HuH-7.5 (cell line): ENCODE measurements at places on chromosomes 7 and 10.
A peak's percentile ranks its signal among the peaks of the same experiment; 100 is the strongest.

DNA sequence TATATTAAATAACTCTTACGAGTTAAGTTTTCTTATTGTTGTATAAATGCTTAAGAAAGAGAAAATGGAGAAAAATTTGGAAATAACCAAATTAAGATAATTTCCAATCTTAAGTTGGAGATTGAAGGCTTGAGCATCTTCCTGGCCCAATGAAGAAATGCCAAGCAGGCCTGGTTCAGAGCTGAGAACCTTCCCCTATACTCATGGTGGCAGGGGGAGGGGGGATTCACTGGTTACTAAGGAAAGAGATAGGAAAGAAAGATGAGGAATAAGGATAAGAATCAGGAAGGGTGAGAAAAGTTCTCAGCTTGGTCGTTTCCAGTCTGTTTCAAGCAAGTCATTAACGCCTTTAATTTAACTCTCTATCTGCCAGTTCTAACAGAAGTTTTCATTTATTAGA, 166.2 kb downstream of the AVL9 start:
- DNase-seq: no peak

- no peak for DNase-seq
These were observed 139.8 kb upstream of the AOAH start for GRCh38 chr7:36863901-36864701.

- no peak for DNase-seq
These were observed 4.7 kb upstream of the ZNF775 start for GRCh38 chr7:150374472-150374871.

- DNase-seq: no peak
These were observed 268.7 kb downstream of the CELF2 start for GRCh38 chr10:11286261-11286852.

DNA sequence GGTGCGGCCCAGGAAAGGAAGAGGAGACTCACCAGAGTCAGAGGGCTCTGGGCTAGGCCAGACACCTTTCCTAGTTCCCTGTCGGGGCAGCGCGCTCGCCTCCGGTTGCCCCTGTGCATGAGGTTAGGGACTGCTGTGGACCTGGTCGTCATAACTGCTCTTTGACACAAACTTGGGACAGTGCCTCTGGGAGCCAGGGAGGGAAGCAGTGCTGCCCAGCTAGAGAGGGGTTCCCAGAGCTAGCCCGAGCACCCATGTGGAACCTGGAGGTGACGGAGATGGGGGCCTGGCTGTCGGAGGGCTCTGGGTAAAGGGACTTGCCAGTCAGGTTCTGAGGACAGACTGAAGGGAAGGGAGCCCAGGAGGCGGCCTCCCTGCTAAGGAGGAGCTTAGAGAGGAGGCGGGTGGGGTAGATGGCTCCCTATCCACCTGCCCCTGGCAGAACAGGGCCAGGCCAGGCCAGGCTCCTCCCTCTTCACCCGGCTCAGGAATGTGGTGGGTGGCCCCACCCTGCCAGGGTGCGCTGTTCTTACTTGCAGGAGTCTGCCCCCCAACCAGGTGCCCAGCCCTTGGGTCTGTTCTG, 29.7 kb downstream of the AGAP3 start:
- no peak for DNase-seq

DNA sequence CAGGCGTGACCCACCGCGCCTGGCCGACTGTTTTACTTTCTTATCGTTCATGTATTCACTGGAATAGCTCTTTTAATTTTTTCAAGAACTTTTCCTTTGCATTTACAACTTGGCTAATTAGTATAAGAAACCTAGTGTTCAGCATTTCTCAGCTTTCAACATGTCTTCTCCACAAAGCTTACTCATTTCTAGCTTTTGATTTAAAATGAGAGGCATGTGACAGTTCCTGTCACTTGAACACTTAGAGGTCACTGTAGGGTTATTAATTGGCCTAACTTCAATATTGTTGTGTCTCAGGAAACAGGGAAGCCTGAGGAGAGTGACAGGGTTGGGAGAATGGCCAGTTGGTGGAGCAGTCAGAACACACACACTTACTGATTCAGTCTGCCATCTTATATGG, 125.1 kb upstream of the GPR22 start:
- DNase-seq: no peak

- peak; percentile 68 for DNase-seq
These were observed 489 bp downstream of the MAP3K8 start for GRCh38 chr10:30434273-30435072.

DNA sequence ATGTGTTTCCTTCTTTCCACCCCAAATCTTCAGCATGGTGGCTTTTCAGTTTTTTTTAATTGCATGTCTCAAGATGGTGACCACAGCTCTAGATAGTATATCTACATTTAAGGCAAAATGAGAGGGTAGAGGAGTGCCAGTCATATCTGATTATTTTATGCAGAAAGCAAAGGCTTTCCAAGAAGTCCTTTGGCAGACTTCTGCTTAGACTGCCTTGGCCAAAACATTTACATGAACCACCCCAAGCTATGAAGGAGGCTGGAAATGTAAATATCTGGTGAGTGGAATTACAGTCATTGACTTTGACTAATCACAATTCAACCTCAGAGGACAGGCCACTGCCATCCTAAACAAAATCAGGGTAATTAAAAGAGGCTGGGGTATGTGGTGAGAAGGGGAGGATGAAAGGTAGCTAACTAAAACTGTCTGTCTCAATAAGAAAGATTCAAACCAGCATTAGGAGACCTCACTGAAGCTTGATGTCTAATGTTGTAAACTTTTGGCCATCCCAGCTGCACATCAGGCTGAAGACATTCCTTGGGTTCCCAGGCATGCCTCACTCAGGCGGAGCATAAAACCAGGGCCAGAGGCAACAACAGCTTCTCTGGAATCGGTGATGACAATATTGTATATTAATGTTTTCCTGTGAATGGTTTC, 53.4 kb downstream of the PPP1R3C start:
- no peak for DNase-seq

GRCh38 chr7:101687791-101688182, 58.7 kb upstream of the MYL10 start:
- DNase-seq: no peak

DNA sequence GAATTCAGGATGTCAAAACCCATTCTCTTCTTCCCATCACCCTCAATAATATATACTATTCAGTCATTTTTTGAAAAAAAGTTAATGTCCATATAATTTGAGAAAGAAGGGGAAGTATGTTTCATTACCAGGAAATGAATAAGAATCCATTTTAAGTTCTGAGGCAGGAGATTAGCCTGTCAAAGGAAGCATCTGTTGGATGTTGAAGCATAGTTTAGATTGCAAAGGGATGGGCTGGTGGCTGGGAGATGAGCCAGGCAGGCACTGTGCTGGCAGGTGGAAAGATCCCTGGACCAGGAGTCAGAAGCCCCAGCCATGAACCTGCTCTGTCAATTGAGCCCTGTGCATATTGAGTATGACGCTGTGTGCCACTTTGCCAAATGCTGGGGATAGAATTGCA, 48.4 kb upstream of the CRTAC1 start:
- no peak for DNase-seq

DNA sequence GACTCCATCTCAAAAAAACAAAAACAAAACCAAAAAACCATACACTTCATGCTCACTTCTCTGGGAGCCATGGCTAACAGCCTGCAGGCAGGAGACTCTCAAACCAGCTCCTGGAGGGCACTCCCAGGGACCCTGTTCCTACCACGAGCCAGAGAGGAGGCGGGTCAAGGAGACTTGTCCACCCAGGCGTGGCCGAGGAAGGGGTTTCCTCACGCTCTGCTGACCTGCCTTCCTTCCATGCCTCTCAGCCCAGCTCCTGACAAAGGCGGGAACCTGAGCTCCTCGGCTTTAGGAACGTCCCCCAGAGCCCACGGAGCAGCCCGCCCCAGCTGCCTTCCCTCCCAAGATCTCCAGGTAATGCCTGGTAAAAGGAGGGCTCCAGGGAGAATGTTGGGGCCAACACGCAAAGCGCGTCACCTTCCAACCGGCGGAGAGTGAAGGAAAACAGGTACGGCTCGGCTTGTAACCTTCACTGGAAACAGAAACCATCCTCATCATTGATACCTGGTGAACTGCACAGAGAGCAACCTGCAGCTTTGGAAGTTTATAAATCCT, 9.5 kb downstream of the GPR146 start:
- DNase-seq: no peak

GRCh38 chr7:92904244-92905131, 68.1 kb upstream of the CDK6 start:
- no peak for DNase-seq

DNA sequence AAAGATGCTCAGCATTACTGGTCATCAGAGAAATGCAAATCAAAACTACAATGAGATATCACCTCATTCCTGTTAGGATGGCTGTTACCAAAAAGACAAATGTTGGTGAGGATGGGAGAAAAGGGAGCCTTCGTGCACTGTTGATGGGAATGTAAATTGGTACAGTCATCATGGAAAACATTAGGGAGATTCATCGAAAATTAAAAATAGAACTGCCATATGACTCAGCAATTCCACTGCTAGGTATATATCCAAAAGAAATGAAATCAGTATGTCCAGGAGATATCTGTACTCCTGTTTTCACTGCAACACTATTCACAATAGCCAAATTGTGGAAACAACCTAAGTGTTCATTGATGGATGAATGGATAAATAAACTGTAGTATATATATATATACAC, 228.1 kb downstream of the ACTR3B start:
- no peak for DNase-seq

DNA sequence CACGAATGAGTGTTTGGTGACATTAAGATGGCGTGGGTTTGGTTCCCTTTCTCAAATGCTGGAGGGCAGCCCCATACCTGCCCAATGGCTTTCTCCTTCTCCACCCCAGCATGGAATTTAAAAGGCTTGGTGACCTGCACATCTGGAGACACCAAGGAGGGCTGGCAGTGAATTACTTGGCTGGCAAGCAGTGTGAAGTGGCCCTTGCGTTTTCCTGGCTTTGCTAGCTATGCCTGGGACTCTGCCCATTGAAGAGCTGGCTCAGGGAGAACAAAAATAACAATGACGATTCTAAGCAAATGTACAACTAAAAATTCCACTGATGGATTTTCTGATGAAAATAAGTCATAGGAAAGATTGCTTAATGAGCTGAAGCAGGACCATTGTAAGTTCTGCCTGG, 203.7 kb downstream of the CYP26A1 start:
- DNase-seq: no peak

GRCh38 chr10:24887855-24888231, 64.6 kb downstream of the PRTFDC1 start:
- no peak for DNase-seq

- DNase-seq: no peak
These were observed 32.9 kb downstream of the ABLIM1 start for GRCh38 chr10:114624951-114625780.

DNA sequence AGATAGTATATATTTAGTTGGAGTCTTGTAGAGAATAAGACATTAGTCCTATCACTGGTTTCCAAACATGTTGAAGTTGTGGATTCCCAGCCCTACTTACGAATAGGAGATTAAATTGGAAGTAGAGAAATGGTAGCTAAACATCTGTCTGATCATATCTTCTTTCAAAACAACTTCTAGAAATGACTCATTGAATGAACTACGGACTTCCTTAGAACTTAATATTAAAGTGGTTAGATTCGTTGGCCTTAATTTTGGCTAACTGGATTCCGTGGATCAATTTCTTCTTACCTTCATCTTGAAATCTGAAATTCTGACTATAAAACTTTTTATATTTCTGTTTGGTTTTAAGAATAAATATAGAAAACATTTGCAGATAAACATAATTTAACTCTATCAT, 3.4 kb downstream of the PHF14 start:
- no peak for DNase-seq

DNA sequence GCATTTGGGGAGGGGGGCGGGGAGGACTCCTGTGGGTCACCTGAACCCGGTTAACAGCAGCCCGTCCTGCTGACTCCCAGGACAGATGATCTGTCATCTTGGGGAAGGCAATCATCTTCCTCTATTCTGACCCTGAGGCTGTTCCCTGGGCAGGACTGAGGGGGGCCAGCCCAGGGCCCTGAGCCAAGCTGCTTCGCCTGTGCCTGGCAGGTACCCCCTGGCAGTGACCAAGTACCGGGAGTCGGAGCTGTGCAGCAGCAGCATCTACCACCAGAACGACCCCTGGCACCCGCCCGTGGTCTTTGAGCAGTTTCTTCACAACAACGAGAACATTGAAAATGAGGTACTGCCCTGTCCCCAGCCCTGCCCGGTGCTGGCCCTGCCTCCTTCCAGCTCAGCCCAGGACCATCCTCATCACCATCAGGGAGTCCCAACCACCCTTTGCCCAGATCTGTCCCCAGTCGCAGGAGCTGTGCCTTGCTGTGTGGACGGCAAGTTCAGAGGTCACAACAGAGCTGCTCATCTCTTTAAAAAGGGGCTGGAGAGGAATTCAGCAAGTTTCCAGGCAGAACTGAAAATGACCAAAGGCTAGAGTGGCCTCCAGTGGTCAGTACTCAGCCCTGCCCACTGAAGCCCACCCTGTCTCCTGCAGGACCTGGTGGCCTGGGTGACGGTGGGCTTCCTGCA, 8.1 kb downstream of the AOC1 start:
- no peak for DNase-seq

DNA sequence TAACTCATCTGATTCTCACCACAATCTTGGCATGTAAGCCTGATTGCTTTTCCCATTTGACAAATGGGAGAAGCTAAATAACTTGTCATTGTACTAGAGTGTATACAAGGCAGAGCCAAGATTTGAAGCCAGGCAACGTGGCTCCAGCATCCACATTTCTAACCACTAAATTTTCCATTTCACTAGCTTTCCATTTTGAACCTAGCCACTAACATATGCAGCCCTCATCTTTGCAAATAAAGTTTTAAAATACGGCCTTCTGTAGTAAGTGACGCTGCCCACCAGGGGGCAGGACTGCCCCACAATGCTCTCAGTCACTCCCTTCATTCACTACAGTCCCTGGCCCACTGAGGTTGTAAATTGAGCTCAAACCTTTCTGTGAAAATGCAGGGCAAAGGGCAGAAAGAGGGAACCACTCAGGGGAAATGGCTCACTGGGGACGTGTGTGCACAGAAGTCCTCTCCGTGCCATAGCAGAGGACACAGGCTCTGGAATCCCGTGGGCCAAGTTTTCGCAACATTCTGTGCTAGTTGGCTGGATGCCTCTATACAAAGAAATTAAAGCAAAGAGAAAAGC, 315.7 kb downstream of the TNS3 start:
- DNase-seq: peak; percentile 70

DNA sequence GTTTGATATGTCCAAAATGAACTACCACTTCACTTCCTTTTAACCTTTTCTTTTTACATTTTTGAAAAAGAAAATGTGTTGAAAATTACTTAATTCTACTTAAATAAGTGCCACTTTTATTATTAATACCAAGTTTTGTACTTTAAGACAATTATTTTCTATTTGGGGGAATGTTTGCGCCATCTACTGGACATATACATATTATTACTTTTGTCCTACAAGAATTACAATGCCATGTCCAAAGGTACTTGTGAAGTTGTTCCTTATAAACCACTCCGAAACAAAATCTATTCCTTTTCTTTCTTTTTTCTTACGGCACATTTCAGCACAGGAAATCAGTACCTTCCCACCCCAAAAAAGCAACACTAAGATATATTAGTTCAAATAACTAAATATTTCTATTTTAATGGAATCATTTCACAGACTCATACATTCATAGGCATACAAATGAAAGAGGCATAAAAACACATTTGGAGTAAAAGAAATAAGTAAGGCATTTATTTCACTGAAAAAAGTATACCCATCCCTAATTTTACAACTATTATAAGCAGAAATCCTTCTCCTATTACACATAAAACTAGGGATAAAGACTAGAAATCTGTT, 169.9 kb downstream of the RNF133 start:
- no peak for DNase-seq
